NCI-H1092 treated with DMSO at 0.1 percent for 48 hours (cell line): ENCODE measurements at places on chromosomes 3 and 15.

DNA sequence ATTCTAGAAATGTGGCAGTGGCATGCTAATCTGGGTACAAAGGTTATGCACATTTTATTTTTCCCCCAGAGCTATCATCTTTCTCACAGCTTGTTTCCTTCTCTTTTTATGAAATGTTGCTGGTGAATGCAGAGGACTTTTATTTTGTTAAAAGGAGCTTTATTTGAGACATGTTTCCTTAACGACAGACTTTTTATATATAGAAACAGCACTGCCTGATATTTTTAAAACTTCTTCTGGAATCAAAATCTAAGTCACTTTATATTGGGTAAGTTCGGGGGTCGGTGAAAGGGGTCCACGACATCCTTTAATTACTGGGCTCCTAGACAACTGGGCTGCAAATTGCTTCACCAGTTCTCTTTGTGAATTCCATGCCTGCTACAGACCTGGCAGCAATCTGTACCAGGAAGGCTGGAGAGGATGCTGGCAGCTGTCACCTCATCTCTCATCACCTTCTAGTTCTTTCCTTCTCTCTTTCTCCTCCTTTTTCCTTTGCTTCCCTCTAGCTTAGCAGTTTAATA, 464.7 kb downstream of the PDCD6IP start:
- DNase-seq = no peak

DNA sequence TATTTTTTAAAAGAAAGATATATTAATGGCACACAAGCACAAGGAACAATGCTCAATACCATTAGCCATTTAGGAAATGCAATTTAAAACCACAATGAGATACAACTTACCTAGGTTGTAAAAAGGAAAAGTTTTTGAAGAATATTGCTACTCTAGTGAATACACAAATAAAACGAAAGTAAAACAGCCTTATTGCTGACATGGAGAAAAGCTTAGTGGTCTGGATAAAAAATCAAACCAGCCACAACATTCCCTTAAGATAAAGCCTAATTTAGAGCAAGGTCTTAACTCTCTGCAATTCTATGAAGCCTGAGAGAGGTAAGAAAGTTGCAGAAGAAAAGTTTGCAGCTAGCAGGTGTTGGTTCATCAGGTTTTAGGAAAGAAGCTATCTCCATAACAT, 892.7 kb upstream of the ALCAM start:
- DNase-seq = no peak

- no peak for DNase-seq
These were observed 68.9 kb upstream of the TNFSF10 start for GRCh38 chr3:172591876-172592771.

DNA sequence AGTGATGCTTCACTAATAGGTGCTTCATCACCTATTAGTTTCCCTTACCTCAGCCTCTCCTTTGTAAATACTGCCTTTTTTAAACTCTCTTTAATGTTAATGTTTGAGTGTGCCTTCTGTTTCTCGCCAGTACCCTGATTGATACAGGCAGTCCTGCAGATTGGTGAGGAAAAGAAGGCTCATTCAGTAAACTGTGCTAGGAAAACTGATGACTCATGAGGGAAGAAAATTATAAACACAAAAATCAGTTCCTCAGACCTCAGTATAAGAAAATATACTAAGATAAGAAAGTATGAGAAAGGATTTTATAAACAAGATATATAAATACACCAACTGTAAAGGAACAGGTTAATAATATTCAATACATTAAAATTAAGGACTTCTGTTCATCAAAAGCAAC, 54.8 kb upstream of the OXTR start:
- DNase-seq = no peak

GRCh38 chr3:129404610-129405009, 23.8 kb downstream of the EFCAB12 start:
- DNase-seq = no peak

- DNase-seq = peak; percentile 19
These were observed 108.5 kb downstream of the TNIK start for GRCh38 chr3:171351676-171352075.

DNA sequence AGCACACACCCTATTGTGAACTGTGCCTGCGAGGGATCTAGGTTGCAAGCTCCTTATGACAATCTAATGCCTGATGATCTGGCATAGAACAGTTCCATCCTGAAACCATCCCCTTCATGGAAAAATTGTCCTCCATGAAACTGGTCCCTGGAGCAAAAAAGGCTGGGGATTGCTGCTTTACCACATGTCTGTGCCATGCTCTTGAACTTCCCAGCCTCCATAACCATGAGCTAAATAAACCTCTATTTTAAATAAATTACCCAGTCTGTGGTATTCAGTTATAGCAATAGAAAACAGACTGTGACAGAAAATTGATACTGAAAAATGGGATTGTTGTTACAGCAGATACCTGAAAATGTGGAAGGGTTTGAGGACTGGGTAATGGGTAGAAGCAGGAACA, 162.7 kb downstream of the RAB11A start:
- no peak for DNase-seq

GRCh38 chr3:64732576-64732975, 44.8 kb upstream of the ADAMTS9 start:
- DNase-seq = no peak

DNA sequence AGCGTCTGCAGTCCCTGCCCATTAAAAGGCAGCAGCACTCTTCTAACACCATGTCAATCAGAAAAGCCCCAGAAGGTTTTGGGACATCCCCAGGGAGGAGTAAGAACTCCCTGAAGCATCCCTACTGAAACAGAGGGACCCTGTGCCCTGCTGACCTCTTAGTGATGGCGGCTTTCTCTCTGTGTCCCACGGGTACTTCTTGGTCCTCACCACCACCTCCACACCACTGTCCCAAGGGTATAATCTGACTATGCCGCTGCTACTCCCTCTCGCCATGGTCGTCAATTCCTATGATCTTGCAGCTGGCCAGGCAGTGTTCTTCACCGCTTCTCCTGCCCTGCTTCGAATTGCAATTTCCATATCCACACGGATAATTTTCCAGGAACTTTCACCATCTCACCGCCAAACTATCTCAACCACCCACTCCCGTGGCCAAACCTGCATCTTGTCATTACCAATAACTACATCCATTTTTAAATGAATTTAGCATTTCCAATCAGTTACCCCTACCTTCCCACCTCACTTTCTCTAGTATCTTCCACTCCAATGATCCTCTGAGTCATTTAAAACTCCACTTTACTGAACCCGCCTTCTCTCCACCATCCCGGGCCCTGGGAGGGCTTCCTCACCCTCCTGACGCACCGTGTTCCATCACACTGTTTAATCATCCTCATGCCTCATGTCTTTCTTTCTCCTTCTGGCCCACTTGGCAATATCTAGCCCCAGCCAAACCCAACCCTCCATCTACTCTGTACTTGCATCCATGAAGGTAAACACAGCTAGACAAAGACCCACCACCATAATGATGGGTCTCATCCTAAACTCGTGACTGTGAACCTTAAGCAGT, 23.7 kb downstream of the PRR23E start:
- no peak for DNase-seq

DNA sequence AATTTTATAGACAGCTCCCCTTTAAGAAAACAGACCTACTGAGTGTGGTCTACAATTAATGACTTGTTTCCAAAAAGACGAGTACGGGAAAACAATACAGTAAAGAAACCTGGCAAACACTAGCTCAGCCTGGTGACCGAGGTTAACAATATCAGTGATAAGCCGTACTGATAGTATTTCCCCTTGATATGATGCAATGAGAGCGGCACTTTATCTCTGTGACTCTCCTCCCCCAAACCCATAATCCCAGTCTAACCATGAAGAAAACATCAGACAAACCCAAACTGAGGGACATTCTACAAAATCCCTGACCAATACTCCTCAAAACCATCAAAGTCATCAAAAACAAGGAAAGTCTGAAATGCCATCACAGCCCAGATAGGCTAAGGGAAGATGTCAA, 8.2 kb downstream of the DENND4A start:
- no peak for DNase-seq

DNA sequence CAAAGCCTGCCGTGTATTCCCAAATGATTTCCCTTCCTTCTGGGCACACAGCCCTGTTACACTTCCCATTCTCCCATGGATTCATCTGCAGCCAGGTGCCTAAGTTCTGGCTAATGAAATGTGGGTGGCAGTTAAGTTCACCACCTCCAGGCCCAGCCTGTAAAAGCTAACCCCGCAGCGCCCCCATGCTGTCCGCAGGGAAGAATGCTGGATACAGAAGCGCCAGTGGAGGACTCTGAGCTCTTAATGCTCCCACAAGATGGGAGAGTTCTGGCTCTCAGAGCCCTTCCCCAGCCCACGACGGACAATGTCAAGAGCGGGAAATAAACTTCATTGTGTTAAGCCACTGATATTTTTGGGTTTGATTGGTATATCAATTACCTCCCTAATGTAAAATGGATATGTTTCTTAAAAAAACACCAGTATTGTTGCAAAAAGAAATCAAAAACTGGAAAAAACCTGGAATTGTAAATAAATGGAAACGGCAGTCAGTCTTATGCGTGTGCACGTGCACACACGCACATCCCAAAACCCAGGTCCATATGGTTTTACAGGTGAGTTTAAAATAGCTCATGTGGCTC, 37.7 kb upstream of the FGD5 start:
- peak; percentile 30 for DNase-seq

- peak; percentile 63 for DNase-seq
These were observed 13.3 kb upstream of the SUSD5 start for GRCh38 chr3:33231756-33232465.

DNA sequence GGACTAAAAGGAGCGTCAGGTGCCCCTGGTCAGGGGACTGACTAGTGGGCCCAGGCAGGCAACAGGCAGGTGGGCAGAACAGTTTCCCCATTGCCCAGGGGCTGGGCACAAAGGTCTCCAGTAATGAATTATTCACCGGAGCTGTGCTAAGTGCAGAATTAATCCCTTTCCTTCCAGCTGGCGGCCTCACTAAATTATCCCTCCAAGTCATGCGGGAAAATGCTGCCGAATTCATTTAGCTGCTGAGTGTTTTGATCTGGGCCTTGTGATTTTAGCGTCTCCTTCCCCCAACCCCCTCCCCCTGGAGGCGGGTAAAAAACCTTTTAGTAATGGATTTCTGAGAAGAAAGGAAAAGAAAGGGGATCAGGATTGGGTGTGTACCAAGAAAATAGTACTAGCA, 47.2 kb downstream of the CCDC33 start:
- no peak for DNase-seq

GRCh38 chr3:145865399-145866018, 295.5 kb downstream of the PLOD2 start:
- DNase-seq = no peak

DNA sequence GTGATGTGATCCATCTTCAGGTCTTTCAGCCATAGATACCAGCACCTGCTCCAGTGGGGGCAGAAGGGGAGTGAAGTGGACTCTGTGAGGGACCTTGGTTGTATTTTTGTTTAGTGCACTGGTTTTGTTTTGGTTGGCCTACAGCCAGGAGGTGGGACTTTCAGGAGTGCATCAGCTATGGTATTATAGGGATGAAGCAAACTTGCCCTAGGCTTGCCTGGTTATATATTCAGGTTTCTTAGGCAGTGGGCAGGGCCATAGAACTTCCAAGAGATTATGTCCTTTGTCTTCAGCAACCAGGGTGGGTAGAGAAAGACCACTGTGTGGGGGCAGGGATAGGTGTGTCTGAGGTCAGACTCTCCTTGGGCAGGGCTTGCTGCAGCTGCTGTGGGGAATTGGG, 337.3 kb upstream of the SGO1 start:
- DNase-seq = no peak

- DNase-seq = no peak
These were observed 122.4 kb downstream of the RAP2B start for GRCh38 chr3:153284282-153284938.

- no peak for DNase-seq
These were observed 124.1 kb downstream of the RASA2 start for GRCh38 chr3:141610939-141611338.

DNA sequence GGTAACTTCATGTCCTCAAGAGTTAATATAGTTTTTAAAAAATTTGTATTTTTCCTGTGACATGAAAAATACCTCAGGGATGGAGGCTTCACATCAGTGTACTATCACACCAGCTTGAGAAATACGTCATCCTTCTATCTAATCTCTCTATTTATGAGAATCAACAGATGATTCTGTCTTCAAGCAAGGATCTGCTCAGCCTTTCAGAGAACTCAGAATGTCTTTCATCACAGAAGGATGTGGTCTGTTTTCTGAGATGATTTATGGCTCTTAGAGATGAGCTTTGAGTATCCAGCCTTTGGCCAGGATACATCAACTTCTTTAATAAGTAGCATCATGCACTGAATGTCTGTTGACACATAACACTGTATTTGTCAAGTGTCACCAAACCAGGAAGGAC, 193.9 kb downstream of the DTWD1 start:
- no peak for DNase-seq

DNA sequence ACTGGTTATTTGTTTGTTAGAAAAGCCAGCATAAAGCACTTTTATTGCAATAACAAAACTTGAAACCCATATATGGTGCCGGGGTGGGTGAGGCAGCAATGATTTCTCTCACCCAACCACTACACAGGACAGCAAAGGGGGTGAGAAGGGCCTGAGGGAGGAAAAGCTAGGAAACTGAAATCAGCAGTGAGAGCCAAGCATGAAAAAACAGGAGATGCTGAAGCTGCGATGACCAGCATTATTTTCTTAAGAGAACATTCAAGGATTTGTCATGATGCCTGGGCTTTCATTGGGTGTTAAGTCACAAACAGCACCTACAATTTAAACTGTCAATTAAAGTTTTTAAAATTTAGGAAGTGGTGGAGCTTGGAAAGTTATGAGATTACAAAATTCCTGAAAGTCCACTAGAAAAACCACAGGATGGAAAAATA, 11.9 kb upstream of the TM4SF4 start:
- no peak for DNase-seq

- DNase-seq = peak; percentile 5
These were observed 152.7 kb downstream of the SUCNR1 start for GRCh38 chr3:152026033-152026556.

DNA sequence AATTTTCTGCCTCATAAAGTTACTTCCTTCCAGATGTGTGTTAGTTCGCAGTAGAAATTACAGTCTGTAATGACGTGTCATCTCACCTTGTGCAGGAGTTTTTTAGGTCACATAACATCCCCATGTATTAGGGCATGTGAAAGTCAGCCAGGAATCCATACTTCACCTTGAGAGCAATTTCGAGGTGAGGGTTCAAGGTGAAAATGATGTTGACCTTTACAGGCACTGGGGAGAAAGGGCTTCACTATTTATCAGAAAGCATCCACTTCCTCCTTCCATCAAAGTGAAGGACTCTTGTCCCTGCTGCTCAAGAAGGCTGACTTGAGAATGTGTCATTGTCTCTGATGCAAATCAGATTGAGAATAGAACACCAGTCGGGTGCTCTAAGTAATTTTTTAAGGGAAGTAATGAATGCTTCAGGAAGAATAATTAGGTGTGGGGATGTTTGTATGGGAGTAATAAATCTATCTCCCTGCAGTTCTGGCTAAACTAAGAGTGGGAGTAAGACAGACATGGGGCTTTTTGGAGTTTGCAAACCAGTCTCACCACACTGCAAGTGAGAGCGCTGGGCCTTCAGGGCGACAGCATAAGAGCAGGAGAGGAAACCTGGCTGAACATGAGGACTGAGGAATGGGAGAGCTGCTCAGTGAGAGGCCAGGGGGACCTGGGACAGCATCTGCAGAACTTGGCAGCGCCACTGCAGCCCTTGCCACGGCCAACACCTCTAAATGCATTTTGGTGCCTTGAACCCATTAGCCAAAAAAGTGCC, 85.9 kb upstream of the IL12A start:
- DNase-seq = no peak
